ENCODE measurements at places on chromosomes 2 and 18.

GRCh38 chr2:112821682-112822081 lies 14.9 kb downstream of the IL1B start:
- DNase-seq: no peak

DNA sequence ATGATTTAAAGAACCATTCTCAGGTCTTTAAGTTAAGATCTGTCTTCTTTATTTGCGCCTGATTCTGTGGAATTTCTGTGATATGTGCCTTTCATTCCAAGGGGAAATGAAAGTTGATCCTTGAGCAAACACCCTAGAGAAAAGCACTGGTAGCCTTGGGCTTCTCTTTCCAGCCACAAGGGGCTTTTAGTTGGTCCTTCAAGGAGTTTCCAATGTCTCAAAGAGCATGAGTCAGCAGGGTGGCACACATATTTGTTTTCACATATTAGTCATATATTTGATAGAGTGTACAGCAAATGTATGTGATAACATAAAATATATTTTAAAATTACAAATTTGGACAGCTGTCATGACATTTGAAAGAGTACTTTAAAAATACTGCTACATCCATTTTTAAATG lies 339.5 kb downstream of the TXNL1 start:
- DNase-seq: no peak

- no peak for DNase-seq
Measured at GRCh38 chr2:75022516-75022915, 64.1 kb downstream of the POLE4 start.

DNA sequence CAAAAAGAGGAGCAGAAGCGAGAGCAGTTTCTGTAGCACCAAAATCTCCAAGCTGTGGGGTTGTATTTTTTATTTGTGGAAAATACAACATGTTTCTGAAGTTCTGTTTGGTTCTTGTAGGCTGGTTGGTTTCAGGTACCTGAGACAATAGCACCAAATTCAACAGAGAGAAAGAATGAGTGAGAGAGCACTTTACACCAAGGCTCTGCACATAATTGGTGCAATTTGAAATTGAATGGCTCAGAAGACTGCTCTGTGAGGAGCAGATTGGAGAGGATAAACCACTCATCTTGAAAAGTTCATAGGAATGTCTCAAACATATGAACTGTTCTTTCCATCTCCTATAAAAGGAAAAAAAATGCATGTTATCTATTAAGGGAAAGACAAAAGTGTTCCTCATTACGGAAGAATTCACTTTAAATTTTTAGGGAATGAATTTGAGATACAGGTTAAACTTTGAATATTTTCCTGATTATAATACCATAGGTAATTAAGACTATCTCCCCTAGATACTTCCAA lies 175.1 kb downstream of the ATAD2B start:
- no peak for DNase-seq

DNA sequence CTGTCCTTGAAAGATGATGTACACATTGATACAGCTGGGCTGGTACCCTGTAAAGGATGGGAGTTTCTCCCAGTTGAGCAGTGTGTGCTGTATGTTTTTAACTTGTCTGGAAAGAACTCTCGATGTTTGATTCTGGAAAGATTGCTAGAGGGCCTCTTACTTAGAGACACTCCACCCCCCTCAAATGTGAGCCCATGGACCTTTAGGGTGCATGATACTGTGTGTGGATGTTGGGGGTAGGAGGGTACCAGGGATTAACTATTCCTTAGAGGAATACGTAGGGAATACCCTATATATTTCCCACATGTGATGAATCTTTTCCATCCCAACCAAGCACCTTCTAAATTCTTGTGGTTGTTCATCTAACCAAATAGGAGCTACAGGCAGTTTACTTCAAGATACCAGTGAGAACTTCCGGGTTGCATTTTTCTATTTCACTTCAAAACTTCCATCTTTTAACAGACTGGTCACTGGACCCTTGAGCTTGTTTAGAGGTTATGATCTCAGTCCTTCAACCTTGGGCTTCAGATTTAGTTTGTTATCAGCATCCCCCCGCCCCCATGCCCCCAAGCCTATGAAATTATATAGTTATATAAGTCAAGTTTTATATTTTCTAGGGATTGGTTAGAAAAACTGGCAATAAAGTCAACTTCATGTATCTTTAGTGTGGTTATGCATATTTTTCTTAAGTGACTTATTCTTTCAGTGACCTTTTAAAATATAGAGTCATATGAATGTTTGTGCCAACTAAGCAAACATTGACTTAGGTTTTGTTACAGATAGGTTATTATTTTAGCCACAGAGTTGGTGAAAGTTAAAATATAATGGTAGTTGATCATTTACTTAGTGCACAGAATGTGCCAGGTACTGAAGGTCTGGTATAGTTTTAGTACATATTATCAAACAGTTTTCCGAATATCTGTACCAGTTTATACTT lies 18.2 kb downstream of the AFTPH start:
- no peak for DNase-seq

DNA sequence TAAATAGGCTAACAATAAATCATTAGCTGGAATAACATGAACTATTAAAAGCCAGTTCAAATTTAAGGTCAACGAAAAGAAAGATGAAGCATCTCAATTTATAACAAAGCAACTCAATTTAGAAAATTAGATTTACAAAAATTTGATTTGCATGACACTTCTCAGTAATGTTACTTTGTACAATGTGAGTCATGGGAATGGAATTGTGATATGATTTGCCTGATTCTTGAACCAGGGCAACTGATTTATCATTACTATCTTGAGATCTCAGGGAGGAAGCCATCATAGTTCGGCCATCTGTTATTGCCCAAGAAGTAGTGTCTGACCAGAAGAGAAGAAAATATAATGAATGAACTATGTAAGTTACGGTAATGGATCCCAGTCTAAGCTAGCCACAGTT lies 193.1 kb downstream of the RIT2 start:
- no peak for DNase-seq

DNA sequence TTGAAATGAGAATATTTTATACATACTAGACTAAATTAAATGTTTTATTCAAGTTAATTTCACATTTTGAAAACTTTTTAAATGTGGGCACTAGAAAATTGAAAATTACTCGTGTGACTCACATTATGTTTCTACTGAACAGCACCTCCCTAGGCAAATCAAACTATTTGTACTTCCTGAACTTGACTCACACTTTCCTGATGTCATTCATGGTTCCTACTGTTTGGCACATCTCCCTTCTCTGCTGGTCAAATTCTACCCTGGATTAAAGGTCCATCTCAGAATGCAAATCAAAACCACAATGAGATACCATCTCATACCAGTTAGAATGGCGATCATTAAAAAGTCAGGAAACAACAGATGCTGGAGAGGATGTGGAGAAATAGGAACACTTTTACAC lies 16.7 kb downstream of the LHCGR start:
- no peak for DNase-seq

- DNase-seq: no peak
Measured at GRCh38 chr2:177730792-177731191, 338.2 kb downstream of the AGPS start.

DNA sequence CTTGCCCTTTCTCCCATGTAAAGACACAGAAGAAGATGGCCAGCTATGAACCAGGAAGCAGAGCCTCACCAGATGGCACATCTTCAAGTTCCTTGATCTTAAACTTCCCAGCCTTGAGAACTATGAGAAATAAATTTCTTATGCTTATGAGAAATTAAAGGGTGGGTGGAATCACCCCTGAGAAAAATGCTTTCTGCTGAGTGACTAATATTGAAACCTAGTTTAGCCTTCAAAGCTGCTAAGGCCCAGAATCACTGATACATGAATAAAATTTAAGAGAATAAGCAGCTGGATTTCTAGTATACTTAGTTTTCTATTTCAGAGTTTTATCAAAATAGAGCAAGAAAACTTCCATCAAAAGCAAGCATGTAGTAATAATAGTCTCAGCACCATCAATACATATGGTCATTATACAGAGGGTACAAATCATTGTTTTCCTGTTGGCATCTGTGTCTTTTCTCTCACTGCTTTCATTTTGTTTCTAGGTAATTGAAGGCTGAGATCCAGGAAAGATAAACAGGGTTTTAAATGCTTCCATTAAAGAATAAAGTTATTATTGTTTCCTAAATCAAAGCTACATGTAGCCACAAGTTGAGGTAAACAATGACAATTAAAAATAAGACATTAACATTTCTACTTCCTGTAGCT lies 53.3 kb upstream of the COL5A2 start:
- DNase-seq: no peak

DNA sequence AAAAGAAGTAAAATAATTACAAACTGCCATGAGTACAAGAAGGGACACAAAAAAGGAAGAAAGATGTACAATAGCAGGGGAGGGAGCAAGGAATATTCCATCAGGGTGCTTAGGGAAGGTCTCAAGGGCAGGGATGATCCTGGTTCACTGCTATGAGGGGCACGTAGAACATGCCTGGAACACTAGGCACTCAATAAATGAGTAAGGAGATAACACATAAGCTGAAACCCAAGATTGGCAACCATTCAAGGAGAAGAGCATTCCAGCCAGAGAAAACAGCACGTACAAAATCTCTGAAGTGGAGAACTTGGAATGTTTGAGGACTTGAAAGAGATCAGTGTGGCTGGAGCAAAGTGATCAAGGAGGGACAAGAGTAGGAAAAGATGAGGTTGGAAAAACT lies 103.2 kb downstream of the FAM161A start:
- no peak for DNase-seq

GRCh38 chr2:65710779-65711295 lies 278.4 kb upstream of the SPRED2 start:
- no peak for DNase-seq

- DNase-seq: no peak
Measured at GRCh38 chr18:44516450-44516849, 164.2 kb upstream of the SETBP1 start.

DNA sequence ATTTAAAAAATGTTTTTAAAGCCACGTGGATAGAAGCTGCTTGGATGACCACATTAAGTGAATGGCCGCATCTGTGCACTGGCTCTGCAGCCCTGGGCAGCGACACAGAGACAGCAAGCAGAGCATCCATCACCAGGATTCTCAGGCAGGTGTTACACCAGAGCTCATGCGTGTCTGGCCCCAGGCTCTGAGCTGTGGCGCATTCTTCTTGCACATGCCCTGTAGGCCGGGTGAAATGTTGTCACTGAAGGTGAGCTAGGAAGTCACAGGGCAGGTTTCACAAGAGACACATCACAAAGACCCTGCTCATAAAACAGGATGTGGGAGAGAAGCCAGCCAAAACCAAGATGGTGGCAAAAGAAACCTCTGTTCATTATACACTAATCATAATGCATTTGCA lies 8.4 kb upstream of the PXDN start:
- DNase-seq: no peak

- no peak for DNase-seq
Measured at GRCh38 chr2:72111061-72111460, 36.6 kb downstream of the CYP26B1 start.

- no peak for DNase-seq
Measured at GRCh38 chr2:197310987-197311420, 424 bp upstream of the ANKRD44 start.

DNA sequence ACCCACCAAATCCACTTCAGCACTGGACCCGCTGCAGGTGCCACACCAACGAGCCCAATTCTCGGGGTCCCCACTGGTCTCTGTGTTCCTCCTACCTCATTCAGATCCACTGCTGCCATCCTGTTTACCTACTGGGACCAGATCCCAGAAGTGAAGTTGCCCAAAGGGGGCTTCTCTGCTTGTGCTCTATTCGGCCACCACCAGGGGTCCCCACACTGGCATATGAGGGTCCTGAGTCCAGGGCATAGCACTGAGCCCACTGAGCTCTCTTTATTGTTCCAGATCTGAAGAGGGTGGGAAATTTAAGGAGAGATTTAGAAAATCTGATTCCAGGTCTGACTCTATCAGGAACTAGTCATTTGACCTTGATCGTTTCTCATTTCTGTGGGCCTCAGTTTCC lies 2.4 kb downstream of the GPR45 start:
- DNase-seq: peak; percentile 4

- DNase-seq: no peak
Measured at GRCh38 chr2:187214306-187214705, 233.7 kb downstream of the CALCRL start.

GRCh38 chr2:109194620-109194937 lies 65.6 kb downstream of the SH3RF3 start:
- DNase-seq: no peak

DNA sequence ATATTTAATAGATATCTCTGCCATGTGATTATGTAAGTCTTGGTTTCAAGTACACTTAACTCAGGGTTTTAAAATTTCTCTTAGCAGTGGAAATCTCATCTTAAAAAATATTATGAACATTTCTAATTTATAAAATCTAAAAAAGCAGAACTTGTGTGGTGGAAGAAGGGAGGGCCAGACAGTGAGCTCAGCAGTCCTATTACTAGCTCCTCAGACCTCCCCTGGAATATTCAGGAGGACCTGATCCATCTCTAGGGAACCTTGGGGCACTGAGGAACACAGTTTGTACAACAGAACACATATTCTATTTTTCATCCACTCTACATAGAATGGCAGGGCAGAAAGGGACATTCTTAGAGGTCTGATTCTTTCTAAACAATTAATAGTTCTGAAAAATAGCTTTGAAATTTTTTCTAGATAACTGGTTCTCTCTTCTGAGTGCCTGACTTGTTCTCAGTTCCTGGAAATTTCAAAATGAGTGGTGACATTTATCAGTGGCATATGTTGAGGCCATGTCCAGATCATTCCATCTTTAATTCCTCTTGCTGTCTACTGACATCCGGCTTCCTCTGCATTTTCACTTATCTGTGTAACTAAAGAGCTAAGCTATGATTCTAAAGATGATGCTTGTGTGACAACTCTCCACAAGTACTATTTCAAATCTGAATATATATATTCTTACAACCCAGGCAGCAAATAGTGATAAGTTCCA lies 8.2 kb upstream of the MAP4K4 start:
- no peak for DNase-seq

DNA sequence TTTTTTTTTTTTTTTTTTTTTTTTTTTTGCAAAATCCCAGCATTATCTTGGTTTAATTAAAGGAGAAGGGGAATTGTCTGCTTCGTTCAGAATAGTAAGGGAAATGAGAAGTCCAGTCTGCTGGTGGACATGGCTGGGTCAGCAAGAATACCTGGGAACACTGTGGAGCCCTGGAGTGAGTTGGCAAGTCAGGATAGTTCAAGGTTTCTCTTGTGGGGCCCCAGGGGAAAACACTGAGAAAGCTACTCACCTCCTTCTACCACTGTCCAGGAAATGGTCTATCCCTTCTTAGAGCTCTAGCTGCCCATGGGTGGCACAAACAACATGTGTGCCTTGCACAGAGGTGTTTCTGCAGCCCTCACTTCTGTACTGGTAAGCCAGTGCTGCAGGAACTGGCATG lies 169.1 kb upstream of the SIX2 start:
- no peak for DNase-seq

GRCh38 chr2:176516051-176516602 lies 246.9 kb downstream of the MTX2 start:
- DNase-seq: no peak

GRCh38 chr2:172859581-172860335 lies 124.1 kb downstream of the RAPGEF4 start:
- DNase-seq: peak; percentile 25

GRCh38 chr2:30527411-30527810 lies 80.4 kb downstream of the LCLAT1 start:
- no peak for DNase-seq

DNA sequence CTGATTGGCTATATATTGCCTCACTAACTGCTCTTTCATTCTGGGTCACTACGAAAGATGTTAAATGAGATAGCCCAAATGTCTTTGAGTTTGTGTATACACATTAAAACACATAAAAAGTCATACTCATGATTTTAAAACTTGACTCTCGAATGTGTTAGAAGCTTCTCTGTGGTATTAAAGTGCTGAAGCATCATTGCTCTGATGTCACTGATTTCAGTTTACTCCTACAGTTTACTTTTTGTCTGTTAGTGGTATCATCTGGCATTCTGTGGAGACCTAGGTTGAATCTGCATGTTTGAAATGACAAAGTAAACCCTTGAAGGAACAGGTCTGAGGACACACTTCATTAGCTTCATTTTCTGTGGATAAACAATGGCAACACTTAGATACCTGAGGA lies 10.7 kb downstream of the NT5DC4 start:
- DNase-seq: no peak

Measured in NCI-H1092 treated with DMSO at 0.1 percent for 48 hours (cell line).